Left lobe of liver (tissue), 2 donors: ENCODE measurements at places on chromosomes 4 and X.

- DNase-seq, result no peak
These were observed 94.9 kb upstream of the WDR17 start for GRCh38 chr4:175970724-175971123.

- DNase-seq, result no peak
These were observed 379.8 kb downstream of the DCAF12L2 start for GRCh38 chrX:125786316-125786715.

GRCh38 chr4:23857367-23857959 is 32.4 kb downstream of the PPARGC1A start:
- no peak for DNase-seq

- DNase-seq, result no peak
These were observed 62.9 kb upstream of the TXK start for GRCh38 chr4:48196758-48197504.

GRCh38 chr4:19375931-19376330 is 875.8 kb upstream of the SLIT2 start:
- DNase-seq, result no peak

DNA sequence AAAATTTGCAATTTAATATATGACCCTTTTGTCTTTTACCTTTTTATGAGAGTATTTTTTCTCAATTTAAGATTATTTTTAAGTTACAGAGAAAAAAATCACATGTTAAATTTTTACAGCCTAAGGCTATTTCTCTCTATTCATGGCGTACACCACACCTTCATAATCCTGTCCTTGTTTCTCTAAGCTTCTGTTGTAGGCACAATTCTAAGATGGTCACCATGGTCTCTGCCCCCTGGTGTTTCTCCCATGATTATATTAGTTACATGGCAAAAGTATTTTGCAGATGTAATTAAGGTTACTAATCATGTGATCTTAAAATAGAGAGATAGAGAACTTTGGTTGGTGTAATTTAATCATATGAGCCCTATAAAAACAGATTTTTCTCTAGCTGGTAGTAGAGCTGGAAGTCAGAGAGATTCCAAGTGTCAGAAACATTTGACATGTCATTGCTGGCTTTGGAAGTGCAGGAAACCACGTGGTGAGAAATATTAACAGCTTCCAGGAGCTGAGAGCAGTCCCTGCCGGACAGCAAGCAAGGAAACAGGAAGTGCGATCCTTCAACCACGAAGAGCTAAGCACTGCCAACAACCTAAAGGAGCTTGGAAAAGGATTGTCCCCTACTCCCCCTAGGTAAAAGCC is 89.8 kb downstream of the EIF4E start:
- DNase-seq, result no peak

- DNase-seq, result no peak
These were observed 13.8 kb downstream of the CYP4V2 start for GRCh38 chr4:186205156-186205555.
